ENCODE measurements at places on chromosomes 6 and 20. TPM values are rescaled to one million over a fixed set of nuclear protein-coding genes. Genes with fewer than 3 reads are reported as not detected.
A peak's percentile ranks its signal among the peaks of the same experiment; 100 is the strongest.

GRCh38 chr6:11744753-11745152 lies 33.9 kb downstream of the ADTRP start:
- H3K27me3 ChIP-seq: no peaks in the 10 kb centered on the region
- no peak for DNase-seq
- H3K36me3 ChIP-seq: no peaks in the 10 kb centered on the region
- H3K27ac ChIP-seq: peak overlapping the region; percentile 28
- H3K4me3 ChIP-seq: no peak overlapping the region

GRCh38 chr6:135176464-135176863 lies 4.6 kb upstream of the MYB start:
- H3K27me3 ChIP-seq: no peaks in the 10 kb centered on the region
- no peak for DNase-seq
- peaks cover 5% of the 10 kb centered on the region for H3K4me1 ChIP-seq
- H3K36me3 ChIP-seq: no peaks in the 10 kb centered on the region

- H3K27ac ChIP-seq: no peak overlapping the region
- H3K27me3 ChIP-seq: peaks cover 10% of the 10 kb centered on the region
- no peaks in the 10 kb centered on the region for H3K36me3 ChIP-seq
- no peak overlapping the region for H3K4me3 ChIP-seq
- H3K4me1 ChIP-seq: no peaks in the 10 kb centered on the region
Measured at GRCh38 chr6:123117145-123117908, 121.3 kb downstream of the CLVS2 start.

DNA sequence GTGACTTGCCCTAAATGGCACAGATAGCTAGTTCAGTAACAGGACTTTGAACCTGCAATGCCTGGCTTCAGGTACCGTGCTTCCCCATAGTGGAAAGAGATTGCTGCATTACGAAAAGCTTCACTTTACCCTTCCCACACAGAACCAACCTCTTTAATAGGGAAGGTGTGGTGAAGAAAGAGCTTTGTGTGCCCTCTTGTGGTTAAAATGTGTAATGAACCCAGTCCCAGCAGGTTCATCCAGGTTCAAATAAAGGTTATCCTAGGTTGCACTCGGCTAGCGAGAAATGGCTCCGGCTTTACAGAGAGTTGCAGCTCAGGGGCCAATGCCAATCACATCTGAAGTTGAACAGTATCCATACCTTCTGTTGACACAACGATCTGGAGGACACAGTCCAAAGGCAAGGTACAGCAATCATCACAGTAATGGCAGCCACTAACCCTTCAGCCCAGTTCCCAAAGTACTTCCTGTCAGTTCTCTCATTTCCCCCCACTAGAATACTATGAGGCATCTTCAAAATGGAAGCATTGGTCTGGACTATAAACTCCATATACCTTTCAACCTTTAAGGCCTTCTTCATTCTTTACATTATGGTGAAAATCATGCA lies 3.0 kb downstream of the DEFB115 start:
- no peaks in the 10 kb centered on the region for H3K27me3 ChIP-seq
- H3K36me3 ChIP-seq: no peaks in the 10 kb centered on the region
- no peak overlapping the region for H3K27ac ChIP-seq
- DNase-seq: no peak

- no peak for DNase-seq
- H3K4me1 ChIP-seq: peaks cover 32% of the 10 kb centered on the region
- no peaks in the 10 kb centered on the region for H3K36me3 ChIP-seq
- no peak overlapping the region for H3K27ac ChIP-seq
- H3K27me3 ChIP-seq: no peaks in the 10 kb centered on the region
Measured at GRCh38 chr20:8213831-8214587, 81.9 kb downstream of the PLCB1 start.

The SLC24A3 gene
- total RNA-seq: not detected
